ENCODE measurements at places on chromosomes 6 and 20. TPM values are rescaled to one million over a fixed set of nuclear protein-coding genes. Genes with fewer than 3 reads are reported as not detected.

SNPH gene
- 10.7 TPM for total RNA-seq

TGM2 gene
- 5.6 TPM for total RNA-seq

DNA sequence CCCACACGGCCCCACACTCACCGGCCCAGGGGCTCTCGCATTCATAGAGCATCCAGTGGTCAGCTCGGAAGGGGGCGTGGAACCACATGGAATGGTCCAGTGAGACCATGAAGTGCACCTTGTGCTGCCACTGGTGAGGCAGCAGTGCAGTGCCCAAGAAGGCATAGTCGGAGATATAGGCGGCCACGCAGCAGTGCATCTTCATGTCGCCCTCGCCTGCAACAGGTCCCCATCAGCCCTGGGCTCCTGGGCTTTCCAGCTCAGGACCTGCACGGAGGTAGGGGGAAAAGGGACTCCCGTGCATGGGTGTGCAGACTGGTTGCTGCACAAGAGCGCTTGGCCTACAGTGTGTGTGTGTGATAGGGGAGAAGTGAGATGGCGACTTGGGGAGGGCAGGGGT is 9.9 kb downstream of the SNX21 start:
- DNase-seq: no peak

GRCh38 chr20:1264727-1265126 is 1.4 kb upstream of the SNPH start:
- DNase-seq: no peak

- no peak for DNase-seq
Observed at GRCh38 chr6:36829919-36830544, 9.2 kb downstream of the CPNE5 start.

DNA sequence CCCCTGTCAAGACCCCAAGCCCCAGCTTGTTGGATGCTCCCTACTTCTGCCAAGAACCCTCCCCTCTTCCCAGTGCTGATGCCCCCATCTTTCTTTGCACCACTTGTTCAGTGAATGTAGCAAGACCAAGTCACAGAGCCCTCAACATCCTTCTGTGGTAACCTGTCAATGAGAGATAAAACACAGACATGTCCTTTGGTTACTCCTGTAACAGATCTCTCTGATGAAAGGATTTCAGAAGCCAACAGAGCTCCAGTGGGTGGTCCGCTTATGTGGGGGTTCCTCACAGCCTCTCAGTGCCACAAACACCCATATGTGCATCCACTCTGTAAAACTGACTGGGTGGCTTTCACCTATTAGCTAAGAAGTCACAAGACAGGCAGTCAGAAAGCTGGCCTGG is 93.2 kb upstream of the CST7 start:
- DNase-seq: no peak

- DNase-seq: no peak
Observed at GRCh38 chr6:43847741-43848630, 78.0 kb downstream of the VEGFA start.

C6orf52 gene
- 0.63 TPM for total RNA-seq

- DNase-seq: no peak
Observed at GRCh38 chr20:14470977-14471661, 133.7 kb upstream of the FLRT3 start.

DNAH8 gene
- not detected for total RNA-seq

GRCh38 chr6:161128230-161128629 is 136.7 kb downstream of the MAP3K4 start:
- DNase-seq: no peak
